ENCODE measurements at places on chromosomes 11 and 22. TPM values are rescaled to one million over a fixed set of nuclear protein-coding genes. Genes with fewer than 3 reads are reported as not detected.

Gene CST6
- total RNA-seq = 4.4 TPM

GRCh38 chr11:120021391-120021953 lies 116.4 kb downstream of the TRIM29 start:
- H3K27ac ChIP-seq = no peak overlapping the region
- no peaks in the 10 kb centered on the region for H3K4me1 ChIP-seq
- H3K27me3 ChIP-seq = no peaks in the 10 kb centered on the region
- no peaks in the 10 kb centered on the region for H3K36me3 ChIP-seq
- no peak overlapping the region for H3K4me3 ChIP-seq

- no peak for DNase-seq
- peak overlapping the region; percentile 35 for H3K4me3 ChIP-seq
- peaks cover 15% of the 10 kb centered on the region for H3K36me3 ChIP-seq
- H3K27me3 ChIP-seq = no peaks in the 10 kb centered on the region
These were observed 9.0 kb downstream of the FAM118A start for GRCh38 chr22:45318558-45319323.

Gene PNPLA3
- not detected for total RNA-seq

- no peak overlapping the region for H3K4me3 ChIP-seq
- no peak for DNase-seq
- H3K27me3 ChIP-seq = no peaks in the 10 kb centered on the region
- no peaks in the 10 kb centered on the region for H3K36me3 ChIP-seq
- H3K27ac ChIP-seq = no peak overlapping the region
These were observed 304.1 kb downstream of the C11orf87 start for GRCh38 chr11:109726061-109726460.

Data from ascending aorta (tissue), 2 donors.